BJ (cell line): ENCODE measurements at places on chromosomes 1 and 21.

- no peak for DNase-seq
Observed at GRCh38 chr1:206797534-206798383, 25.5 kb upstream of the IL10 start.

- no peak for DNase-seq
Observed at GRCh38 chr1:212225871-212226302, 59.3 kb upstream of the PPP2R5A start.

GRCh38 chr1:106072909-106073600, 983.4 kb upstream of the PRMT6 start:
- no peak for DNase-seq

- no peak for DNase-seq
Observed at GRCh38 chr1:88088481-88088880, 595.6 kb upstream of the PKN2 start.

DNA sequence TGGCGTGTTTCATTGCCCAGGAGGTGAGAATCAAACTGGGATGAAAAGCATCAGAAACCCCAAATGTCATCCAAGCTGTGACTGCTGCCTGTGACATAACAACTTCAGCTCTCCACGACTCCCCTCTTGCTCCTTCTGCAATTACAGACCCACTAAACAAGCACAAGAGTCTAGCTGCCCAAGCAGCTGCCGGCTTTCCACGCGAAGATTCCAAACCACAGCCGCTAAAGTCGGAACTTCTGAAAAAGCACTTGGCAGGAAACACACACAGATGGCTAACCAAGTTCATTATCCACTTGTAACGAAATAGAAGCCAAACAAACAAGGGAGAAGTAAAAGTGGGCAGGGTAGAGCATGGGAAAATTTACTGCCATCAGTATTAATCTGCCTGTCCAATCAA, 198.1 kb downstream of the SLC35F3 start:
- no peak for DNase-seq

- no peak for DNase-seq
Observed at GRCh38 chr1:38507563-38507962, 352.0 kb downstream of the RRAGC start.

- no peak for DNase-seq
Observed at GRCh38 chr1:165907256-165907857, 79.9 kb downstream of the UCK2 start.

GRCh38 chr1:208462761-208463160, 218.6 kb upstream of the PLXNA2 start:
- no peak for DNase-seq

GRCh38 chr1:78627321-78627720, 7.1 kb downstream of the IFI44L start:
- DNase-seq: no peak

DNA sequence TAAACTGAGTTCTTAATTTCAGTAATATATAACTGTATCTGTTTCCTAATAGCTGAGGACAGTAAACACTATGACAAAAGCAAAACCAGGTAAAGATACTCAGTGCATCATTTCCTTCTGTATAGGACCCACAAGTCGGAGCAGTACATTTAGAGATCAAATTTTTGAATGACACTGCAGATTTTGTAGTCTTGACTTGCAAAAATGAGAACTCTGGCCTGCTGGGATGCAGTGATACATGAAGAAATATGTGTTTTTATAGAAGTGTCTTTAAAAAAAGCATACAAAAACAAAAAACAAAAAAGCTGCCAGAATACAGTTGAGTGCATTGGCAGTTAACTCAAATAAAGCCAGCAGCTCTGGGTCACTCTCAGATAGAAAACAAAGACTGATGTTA, 19.0 kb downstream of the GART start:
- DNase-seq: no peak

- DNase-seq: no peak
Observed at GRCh38 chr1:214101828-214102227, 114.1 kb downstream of the PROX1 start.

GRCh38 chr1:36284061-36284460, 22.1 kb upstream of the SH3D21 start:
- no peak for DNase-seq

DNA sequence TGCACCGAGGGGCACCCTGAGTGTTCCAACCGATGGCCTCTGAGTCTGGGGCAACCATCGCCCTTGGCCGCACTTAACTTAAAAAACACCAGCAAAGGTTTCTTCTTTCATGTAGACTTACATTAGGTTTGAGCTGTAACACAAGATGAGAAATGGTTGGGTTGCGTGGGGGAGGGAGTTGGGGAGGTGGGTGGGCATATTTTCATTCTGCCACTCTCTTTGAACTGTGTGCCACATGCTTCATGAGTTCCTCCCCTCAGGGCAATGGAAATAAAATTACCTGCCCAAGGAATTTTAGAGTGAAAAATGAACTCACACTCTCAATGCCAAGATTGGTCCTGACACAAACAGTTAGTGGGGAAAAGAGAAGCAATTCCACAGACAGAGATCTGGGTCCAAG, 430.1 kb upstream of the USP24 start:
- no peak for DNase-seq

DNA sequence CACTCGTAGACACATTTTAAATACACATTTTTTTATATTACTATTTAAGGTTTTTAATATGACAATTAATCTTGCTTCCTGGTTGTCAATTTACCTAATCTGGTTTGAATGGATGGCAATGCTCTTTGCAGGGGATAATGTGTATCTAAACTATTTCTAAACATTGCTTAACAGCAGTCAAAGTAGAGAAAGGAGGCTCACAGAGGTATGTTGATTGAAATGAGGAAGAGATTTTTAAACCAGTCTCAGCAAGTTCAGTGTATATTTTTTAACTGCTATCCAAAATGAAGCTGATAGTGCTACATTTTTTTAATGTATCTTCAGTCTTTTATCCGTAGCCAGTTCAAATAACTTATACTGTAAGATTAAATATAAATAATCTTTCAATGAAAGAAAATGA, 17.4 kb downstream of the FMO1 start:
- DNase-seq: no peak

DNA sequence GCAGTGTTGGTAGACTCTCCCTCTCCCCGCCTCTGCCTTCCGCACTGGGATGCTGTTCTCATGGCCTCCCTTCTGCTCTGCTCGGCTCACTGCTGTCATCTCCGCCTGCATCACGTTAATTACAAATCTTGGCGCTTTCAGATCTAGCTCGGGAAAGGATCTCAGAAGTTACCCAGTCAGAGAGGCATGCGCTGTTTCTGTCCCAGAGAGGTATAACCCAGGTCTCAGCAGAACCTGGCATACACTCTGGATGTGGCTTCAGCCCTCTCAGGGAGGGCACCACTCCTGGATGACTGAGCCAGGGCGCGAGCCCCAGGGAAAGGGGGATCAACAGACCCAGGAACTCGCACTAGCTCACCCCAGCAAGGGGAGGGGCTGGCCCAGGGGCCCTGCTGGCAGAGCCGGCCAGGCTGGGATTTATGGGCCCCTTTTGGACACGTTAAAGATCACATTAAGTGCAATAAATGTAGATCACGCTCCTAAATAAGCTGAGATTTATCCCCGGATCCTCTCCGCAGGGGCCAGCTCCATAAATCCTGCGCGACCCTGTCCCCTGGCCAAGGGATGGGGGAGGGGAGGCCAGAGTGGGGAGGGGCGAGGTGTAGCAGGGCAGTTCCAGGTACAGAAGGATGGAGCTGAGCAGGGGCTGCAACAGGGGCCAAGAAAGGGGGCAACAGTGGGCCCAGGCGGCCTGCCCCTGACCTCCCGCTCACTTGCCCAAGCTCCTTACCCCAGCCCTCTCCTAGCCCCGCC, 101.3 kb upstream of the ZBTB40 start:
- no peak for DNase-seq

- peak; percentile 94 for DNase-seq
Observed at GRCh38 chr1:59565611-59566410, 248.9 kb upstream of the HOOK1 start.

DNA sequence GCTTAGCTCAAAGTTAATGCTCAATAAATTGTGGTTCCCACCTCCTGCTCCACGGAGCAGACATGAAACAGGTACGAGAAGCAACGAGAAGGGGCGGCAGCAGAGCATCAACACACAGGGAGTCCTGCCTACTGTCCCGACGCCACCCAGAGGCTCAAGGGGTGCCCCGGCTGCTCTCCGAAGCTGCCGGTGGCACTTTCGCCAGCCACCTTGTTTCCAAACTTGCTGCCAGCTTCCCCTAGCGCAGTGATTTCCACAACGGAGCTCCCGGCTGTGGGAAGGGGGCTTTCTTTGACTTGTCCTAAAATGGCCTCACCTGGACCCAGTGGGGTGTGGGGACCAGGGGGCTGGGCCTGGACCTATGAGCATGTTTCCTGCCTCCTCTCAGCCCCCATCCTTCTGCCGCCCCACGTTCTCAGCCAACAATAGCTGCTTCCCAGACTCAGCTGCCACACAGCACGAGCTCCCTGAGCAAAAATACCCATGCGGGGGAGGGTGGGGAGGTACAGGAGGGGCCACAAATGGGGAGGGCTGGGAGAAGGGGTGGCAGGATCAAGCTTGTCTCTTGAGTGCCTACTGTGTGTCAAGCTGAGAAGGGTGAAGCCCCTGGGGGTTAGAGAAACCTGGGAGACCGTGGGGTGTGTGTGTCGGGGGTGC, 35.6 kb upstream of the ECE1 start:
- DNase-seq: no peak

GRCh38 chr1:186873687-186874086, 44.9 kb downstream of the PLA2G4A start:
- DNase-seq: no peak

DNA sequence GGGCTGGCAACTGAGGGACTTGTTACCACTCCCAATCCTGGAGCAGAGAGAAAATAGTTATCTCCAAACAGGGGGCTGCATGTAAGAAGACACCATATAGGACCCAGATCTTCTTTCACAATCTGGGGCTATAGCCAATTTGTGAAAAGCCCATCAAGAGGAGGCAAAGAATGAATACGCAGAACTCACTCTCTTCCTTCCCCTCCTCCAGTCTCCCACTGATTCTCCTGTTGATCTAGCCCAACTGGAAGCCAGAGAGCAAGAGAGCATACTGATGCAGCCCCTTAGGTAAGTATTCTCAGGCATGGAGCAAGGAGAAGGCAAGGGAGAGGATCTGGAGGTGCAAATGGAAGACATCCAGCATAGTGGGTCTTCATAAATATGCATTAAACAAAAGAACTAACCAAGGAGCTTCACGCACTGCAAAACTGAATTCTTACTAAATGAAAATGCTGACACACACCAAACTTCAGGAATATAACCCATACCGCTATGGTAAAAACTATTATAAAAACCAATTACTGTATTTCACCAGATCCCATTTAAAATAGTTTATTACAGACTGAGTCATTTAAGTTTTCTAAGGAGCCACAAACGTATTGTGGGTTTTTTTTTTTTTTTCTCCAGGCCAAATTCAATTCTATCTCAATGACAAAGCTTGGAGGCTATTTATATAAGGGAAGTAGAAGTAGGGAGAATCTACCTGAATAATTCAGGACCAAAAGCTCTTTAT, 15.5 kb upstream of the HMGB4 start:
- DNase-seq: no peak

DNA sequence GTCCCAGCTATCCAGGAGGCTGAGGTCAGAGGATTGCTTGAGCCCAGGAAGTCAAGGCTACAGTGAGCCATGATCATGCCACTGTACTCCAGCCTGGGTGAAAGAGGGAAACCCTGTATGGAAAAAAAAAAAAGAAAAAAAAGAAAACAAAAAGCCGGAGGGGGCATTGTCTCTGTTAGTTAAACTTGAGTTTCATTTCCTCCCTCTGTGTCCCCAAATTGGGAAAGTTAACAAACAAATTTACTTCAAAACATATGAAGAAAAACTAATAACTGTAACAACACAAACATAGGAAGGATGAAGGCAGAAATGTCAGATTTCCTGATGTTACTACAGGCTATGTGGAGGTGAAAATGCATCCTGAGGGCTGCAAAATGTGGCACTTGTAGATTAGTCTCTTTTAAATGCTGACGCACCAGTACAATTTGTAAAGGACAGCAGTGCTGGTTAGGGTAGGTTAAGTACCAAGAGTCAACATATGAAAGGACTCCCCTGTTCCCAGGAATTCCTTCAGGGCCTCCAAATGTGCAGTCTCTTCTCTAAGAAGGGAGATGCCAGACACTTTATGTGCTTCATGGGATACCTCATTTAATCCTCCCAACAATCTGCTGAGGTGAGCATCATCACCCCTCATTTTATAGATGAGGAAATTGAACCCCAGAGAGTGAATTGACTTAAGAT, 52.9 kb downstream of the DEGS1 start:
- no peak for DNase-seq

GRCh38 chr1:166671627-166672026, 167.6 kb upstream of the POGK start:
- DNase-seq: no peak

- no peak for DNase-seq
Observed at GRCh38 chr1:5978452-5978851, 13.8 kb downstream of the NPHP4 start.

DNA sequence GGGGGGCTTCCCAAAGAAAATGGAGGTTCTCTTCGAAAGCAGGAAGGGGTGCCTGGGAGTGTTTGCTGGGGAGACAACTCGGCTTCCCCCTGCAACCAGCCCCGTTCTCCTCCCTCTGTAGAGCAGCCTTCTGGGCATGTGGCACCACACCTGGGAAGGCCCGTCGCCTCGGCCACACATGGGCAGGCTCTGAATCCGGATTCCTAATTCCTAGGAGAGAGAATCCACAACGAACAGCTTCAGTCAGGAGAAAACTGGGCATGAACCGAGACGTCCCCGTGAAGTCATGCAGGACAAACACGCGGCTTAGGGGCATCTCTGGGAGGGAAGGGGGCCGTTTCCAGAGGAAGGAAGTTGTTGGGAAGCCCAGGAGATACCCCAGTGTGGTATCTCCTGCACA, 224.5 kb downstream of the KAZN start:
- DNase-seq: no peak

DNA sequence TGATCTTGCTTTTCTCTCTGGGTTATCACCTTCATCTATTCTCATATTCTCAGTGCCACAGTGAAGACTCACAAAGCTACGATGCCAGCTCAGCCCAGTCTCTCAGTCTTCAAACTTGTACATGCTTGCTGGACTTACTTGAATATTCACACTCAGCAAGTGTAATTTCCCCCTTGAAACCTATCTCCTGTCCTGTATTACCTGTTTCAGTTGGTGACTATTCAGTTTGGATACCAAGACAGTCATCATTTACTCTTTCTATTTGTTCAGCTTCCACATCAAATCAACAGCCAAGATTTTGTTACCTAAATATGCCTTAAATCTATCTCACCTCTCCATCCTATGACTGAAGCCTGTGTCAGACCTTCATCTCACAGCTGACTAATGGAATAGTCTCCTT, 209.7 kb downstream of the LRRC7 start:
- no peak for DNase-seq

GRCh38 chr1:108106775-108107174, 93.4 kb downstream of the SLC25A24 start:
- DNase-seq: no peak

- peak; percentile 37 for DNase-seq
Observed at GRCh38 chr1:169363046-169363730, 4.4 kb downstream of the NME7 start.

GRCh38 chr21:35178827-35179226, 129.7 kb upstream of the RUNX1 start:
- no peak for DNase-seq

DNA sequence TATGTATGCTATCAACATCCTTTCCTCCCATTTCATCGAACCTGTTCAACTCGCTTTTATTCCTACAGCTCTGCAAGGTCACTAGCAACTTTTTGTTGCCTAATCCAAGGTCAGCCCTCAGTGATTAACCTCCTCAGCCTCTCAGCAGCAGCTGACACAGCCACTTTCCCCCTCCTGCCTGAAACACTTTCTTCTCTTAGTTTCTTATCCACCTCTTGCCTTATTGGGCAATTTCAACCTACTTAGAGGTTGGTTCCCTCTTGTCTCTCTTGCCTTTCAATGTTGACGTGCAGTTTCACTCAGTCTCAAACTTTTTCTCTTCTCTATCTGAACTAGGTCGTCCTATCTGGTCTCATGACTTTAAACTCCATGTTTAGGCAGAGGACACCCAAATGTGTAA, 156.3 kb downstream of the C1orf94 start:
- DNase-seq: no peak
